H4 (cell line): ENCODE measurements at places on chromosomes 4 and X. TPM values are rescaled to one million over a fixed set of nuclear protein-coding genes. Genes with fewer than 3 reads are reported as not detected.
A peak's percentile ranks its signal among the peaks of the same experiment; 100 is the strongest.

The UGT2A1 gene
- total RNA-seq: not detected in 2 replicates

The MRFAP1L1 gene
- 104 and 118 TPM in 2 replicates for total RNA-seq

The CT47B1 gene
- not detected in 2 replicates for total RNA-seq

The EREG gene
- not detected in 2 replicates for total RNA-seq

The FAM47E gene
- 3.9 and 4.9 TPM in 2 replicates for total RNA-seq

The CWH43 gene
- not detected in 2 replicates for total RNA-seq

The STATH gene
- total RNA-seq: 0.29 and 0.37 TPM in 2 replicates

The PHEX gene
- 0.85 and 1.3 TPM in 2 replicates for total RNA-seq

The SH2D1A gene
- not detected in 2 replicates for total RNA-seq

The ZCCHC12 gene
- not detected in 2 replicates for total RNA-seq

- no peak for DNase-seq
These were observed 189.1 kb upstream of the RBPJ start for GRCh38 chr4:26131711-26132110.

DNA sequence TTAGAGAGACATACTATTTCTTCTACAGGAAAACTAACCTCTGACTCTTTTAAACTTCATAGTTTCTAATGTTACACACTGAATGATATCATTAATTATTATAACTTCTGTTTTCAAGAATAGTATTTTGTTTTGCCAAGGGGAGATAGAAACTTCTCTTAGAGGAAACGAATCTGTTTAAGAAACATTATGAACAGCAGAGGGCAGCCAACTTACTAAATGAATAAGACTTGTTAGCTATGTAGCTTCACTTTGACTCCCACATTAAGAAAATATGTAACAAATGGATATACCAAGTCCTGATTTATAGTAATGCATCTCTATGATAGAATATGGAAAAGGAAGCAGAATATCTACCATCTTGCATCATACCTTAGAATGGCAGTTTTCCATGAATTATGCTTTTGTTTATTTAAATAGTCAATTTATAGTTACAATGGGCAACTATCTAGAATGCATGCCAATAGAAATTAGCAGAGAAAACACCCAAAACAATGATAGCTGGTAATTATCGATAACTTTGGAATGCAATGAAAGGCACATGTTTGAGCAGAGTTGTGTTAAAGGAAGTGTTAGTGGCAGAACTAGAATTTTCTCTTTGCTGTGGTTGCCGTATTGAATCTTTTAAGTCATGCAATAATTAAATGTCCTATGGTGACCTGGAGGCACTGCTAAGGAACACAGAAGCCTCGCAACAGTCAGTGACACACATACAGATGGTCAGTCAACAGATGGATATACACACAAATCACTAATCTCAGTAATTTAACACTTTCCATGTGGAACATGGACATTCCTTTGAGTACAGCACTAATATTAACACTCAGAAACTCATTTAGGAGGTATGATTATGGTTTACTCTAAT, 105.7 kb upstream of the PDLIM3 start:
- DNase-seq: peak; percentile 76

GRCh38 chr4:152165146-152165545, 370.7 kb downstream of the FBXW7 start:
- DNase-seq: no peak

GRCh38 chrX:39472161-39472560, 625.6 kb downstream of the BCOR start:
- DNase-seq: no peak

DNA sequence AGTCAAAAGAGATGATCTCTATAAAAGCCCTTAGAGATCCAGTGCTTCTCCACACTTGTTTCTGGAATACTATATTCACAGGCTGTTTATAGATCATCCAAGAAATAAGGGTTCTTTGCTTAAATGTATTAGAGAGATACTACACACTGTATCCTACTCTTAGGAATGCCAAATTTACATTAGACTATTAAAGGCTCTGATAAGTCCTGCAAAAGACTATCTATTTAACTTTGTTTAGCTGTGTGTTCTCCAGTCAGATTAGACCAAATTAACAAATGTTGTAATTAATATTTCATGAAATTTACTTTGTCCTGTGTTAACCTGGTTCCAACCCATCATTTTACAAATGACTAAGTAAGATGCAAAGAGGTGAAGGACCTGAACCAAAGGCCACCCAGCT, 260.5 kb upstream of the ZIC3 start:
- DNase-seq: no peak

DNA sequence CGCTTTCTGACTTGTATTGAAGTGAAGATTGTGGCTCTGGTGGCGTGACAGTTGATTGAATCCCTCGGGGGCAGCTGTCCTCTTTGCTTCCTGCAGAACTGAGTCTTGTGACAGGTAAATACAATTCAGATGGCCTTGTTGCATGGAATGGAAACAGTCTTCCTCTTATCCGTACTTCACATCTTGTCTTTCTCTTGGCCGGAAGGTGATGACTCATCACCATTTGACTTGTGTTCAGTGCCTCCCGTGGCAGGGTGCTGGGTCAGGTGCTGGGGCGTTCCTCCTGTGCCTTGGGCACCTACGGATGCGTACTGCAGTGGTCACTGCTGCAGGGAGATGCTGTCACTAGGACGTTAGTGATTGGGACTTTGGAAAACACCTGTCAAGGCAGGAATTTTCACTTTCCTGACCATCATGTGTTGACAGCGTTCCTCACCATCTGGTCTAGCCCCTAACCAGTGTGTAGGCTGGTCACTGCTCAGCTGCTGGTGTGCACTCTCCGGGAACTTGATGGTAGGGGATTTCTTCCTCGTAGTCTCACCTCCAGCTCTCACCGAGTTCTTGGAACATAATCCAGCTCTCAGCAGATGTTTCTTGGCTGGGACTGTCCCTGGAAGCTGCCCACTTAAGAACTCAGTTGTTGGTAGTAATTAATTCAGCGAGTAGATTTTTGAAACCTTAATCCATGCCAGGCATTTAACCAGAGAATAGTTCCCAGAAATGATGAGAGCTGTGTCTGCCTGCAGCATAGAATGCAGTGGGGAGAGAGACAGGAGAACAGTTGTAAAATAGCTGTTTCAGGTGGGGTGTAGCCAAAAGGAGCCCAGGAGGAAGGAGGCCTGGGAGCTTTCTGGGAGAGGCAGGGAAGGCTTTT, 7.2 kb downstream of the TBC1D14 start:
- no peak for DNase-seq

DNA sequence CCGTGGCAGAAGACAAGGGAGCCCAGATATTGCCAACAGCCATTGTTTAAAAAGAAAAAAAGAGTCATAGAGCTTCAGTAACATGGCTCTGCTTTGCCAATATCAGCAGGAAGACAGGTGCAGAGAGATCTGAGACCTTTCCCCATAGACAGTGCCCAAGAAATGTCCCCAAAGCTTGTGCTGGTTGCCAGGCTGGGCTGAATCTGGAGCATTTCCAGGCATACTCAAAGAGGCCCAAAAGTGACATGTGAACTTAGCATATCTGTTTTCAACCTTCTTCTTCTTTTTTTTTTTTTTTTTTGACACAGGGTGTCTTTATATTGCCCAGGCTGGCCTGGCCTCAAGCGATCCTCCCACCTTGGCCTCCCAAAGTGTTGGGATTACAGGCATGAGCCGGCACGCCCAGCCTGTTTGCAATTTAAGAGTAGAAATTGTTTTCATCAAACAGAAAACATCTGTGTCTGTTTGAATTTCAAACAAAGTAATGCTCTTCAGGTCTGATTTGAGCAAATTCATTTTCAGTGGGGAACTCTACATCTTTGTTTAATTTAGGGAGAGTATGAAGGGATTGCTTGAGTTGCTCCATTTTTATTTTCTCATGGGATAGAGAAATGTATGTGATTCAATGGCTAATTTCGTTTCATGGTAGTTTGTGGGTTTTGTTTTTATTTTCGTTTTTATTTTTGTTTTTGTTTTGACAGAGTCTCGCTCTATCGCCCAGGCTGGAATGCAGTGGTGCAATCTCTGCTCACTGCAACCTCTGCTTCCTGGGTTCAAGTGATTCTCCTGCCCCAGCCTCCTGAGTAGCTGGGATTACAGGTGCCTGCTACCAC, 56.6 kb upstream of the RBM47 start:
- DNase-seq: no peak

DNA sequence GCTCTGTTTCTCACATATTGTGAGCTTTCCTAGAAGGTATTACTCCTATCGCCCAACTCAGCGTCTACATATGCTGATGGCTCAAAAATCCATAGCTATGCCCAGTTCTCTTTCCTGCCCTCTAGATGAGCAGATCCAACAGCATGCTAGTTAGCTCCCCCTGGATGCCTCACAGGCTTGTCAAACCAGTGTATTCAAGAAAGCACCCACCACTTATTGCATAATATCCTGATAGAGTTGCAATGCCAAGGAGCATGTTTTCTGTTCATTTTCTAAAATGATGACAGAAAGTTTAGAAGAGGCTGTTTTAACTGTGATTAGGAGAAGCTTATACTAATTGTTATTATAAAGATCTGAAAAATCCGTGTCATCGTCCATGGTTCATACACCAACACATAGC, 1.9 kb upstream of the PACRGL start:
- DNase-seq: peak; percentile 19

DNA sequence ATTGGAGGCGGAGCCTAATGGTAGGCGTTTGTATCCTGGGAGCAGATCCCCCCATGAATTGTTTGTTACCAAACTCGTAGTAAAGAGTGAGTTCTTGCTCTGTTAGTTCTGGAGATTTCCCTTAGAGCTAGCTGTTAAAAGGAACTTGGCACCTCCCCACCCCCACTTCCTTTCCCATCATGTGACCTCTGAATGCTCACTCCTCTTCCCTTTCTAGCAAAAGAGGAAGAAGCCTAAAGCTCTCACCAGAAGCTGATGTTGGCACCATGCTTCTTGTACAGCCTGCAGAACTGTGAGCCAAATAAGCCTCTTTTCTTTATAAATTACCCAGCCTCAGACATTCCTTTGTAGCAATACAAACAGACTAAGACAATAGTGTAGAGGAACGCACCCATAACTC, 13.8 kb upstream of the ATOH1 start:
- DNase-seq: no peak

GRCh38 chr4:81685104-81685503, 213.4 kb upstream of the RASGEF1B start:
- no peak for DNase-seq

GRCh38 chr4:24856586-24856985, 56.3 kb downstream of the CCDC149 start:
- DNase-seq: peak; percentile 88

- DNase-seq: peak; percentile 55
These were observed 611.2 kb downstream of the PPP4R3C start for GRCh38 chrX:26851981-26852380.

- no peak for DNase-seq
These were observed 34.6 kb upstream of the MTM1 start for GRCh38 chrX:150533863-150534262.

DNA sequence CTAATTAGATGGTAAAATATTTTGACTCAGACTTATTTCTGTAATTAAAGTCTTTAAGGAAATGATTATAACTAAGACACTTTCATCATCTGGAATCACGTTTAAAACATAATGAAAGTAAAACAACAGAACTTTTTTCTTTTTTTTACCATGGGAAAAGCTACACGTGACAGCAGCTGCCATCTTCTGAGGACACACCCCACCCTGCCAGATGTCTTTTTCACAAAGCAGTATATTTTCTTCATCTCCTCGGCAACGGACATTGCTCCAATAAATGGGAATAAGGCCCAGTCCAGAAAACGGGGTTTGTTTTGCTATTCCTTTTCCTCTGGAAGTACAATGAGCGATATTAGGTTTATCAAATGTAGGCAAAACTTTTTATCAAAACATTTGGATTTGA, 17.5 kb downstream of the PRSS12 start:
- no peak for DNase-seq

- no peak for DNase-seq
These were observed 214.0 kb downstream of the TEX11 start for GRCh38 chrX:70694339-70695122.

DNA sequence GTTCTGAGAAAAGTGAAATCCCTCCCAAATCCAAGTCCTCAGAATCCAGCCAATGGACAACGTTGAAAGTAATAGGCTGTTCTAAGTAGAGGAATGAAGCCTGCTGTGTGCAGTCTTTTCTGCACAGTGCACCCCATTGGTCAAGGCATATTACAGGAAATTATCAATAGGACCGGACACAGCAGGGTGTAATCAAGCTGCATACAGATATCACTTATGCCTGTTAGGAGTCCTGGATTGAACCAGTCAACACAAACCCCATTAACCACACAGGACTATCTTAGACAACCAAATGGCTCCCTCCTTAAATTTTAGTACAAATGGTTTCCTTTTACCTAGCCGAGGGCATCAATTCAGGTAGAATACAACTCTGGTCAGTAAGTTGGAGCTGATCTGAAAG, 34.2 kb upstream of the MAGEA8 start:
- no peak for DNase-seq

DNA sequence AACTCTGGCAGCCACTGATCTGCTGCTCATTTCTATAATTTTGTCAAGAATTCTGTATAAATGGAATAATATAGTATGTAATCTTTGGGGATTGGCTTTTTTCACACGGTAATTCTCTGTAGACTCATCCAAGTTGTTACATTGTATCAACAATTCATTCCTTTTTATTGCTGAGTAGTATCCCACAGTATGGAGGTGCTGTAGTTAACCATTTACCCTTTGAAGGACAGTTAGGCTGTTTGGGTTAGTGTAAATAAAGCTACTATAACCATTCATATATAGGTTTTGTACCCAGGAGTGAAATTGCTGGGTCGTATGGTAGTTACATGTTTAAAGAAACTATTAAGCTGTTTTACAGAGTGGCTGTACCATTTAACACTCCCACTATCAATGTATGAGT, 157.0 kb upstream of the NDP start:
- DNase-seq: no peak

- DNase-seq: no peak
These were observed 340.9 kb downstream of the CHIC1 start for GRCh38 chrX:73903941-73904340.

- DNase-seq: no peak
These were observed 879.6 kb upstream of the PCDH10 start for GRCh38 chr4:132269303-132269990.

- DNase-seq: no peak
These were observed 10.7 kb upstream of the PCYT1B start for GRCh38 chrX:24657671-24658386.

DNA sequence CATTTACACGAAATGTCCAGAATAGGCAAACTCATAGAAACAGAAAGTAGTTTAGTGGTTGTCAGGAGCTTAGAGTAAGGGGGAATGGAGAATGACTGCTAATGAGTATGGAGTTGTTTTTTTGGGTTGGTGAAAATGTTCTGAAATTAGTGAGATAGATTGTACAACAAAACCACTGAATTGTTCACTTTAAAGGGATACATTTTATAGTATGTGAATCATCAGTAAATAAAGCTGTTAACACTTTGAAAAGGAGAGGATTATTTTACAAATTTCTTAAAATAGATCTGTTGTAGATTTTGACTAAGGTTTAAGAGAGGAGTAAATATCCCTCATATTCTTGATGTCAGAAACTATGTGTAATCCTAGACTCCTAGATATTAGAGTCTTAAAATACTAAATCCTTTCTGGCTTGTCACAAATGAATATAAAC, 82.7 kb downstream of the RAPGEF2 start:
- no peak for DNase-seq

GRCh38 chr4:158667651-158668198, 4.0 kb downstream of the C4orf46 start:
- peak; percentile 20 for DNase-seq
